ENCODE measurements at places on chromosomes 2 and 18.

DNA sequence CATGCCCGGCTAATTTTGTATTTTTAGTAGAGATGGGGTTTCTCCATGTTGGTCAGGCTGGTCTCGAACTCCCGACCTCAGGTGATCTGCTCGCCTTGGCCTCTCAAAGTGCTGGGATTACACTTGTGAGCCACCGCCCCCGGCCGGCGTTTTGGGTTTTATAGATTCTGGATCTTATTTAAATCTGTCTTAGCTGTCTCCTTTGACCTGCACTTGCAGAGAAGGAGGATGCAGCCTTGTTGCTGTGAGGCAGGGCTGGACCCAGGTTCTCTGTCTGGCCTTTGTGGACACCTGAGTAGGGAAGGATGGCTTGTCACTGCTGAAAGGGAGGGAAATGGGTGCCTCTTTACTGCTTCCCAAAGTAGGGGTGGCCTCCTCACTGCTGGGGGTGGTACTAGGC, 83.0 kb upstream of the HS6ST1 start:
- no peak for DNase-seq

DNA sequence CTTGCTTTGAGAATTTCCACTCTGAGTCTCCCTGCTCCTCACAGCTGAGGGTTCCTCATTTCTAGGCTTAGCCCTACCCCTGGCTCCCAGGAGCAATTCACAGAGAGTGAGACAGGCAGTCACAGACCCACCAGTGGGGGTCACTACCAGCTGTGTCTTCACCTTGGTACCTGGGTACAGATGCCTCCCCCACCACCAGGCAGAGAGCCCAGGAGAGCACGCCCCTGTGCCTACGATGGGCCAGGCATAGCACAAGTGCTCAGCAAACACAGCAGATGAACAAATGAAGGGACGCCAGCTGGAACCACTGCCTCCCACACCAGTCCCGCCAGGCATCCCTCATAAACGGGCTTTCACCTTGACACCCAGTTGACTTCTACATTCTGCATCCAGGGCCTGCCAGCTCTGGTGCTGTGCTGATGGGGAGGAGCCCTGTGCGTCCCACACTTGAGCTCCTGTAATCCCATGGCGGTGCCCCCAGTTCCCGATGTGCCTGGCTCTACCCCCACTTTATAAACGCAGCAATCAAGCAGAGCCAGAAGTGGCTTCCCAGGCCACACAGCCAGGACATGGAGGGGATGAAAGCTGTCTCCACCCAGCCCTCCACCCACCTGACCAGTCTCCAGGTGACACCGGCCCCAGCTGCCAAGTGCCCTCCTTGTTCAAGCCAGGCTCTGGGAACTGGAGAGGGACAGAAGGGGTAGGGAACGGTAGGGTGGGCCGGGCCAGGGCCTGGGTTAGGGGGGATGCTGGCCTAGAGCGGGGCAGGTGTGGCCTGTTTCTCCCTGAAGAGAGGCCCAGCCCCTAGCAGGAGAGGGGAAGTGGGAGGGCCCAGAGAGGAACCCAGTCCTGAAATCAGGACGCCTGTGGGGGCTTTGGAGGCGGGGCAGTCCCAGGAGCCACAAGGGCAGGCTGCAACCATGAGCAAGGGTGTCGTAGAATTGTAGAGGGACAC, 42.5 kb downstream of the SCTR start:
- no peak for DNase-seq

DNA sequence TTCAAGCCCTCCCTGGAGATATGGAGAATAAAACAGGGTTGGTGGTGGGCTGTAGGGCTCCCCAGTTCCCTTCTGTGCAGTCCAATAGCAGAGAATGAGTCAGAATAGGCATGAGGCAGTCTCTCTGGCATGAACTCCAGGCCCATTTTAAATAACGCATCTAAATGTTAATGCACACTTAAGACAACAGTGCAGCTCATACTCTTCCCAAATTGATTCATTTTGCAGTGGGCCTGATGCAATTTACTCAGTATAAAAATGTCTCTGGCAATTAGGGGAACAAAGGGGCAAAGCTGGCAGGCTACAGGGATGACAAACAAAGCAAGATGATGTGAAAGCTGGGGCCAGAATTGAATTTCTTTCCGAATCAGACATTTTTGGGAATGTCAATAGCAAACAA, 402.8 kb downstream of the CLIP4 start:
- DNase-seq, result no peak

GRCh38 chr2:68044099-68044498, 18.7 kb downstream of the C1D start:
- peak; percentile 4 for DNase-seq

DNA sequence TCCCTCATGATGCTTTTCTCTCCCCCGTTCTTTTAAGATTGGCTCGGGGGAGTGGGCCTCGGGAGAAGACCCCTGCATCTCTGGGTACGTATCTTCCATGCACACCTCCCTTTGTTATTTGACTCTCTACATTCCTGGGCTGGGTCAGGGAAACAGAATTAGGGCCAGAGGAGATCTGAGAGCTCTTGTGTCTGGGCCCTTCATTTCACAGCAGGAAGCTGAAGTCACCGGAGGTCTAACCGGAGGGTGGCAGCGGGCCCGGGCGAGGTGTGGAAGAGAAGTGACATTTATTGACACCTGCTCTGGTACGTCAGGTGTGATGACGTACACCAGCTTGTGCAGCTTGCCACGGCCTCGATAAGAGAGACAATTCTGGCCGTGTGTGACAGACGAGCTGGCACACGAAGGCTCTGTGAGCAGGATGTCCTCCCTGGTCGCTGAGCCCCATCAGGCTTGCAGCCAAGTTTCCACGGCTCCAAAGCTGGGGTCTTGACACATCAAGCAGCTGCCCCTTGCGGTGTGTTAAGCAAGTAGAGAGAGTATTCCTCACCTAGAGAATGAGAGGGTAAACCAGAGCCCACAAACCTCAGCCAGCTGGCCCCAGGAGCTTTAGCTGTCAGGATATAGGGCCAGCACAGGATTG, 30.4 kb downstream of the TOGARAM2 start:
- DNase-seq, result no peak

- no peak for DNase-seq
Measured at GRCh38 chr2:46559261-46559660, 79.9 kb downstream of the TMEM247 start.

Measured in smooth muscle cell of the brain vasculature (primary cell).